ENCODE measurements at places on chromosomes 4 and X. TPM values are rescaled to one million over a fixed set of nuclear protein-coding genes. Genes with fewer than 3 reads are reported as not detected.

DNA sequence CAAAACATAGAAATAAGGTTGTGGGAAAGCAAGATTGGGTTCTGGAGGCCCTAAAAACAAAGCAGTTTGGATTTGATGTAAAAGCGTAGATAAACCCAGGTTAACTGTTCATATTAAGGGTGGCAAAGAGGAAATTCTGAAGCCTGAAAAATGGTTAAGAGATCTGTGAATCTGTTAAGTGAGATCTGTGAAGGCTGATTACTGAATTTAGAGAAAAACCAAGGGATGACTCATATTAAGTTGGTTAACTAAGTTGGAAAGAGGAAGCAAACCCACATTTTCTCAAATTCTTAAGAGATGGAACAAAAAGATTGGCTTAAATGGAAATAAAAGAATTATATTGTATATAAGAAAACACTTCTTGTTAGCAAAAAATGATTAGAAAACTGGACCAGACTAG lies 22.8 kb downstream of the GPAT3 start:
- DNase-seq, result no peak

DNA sequence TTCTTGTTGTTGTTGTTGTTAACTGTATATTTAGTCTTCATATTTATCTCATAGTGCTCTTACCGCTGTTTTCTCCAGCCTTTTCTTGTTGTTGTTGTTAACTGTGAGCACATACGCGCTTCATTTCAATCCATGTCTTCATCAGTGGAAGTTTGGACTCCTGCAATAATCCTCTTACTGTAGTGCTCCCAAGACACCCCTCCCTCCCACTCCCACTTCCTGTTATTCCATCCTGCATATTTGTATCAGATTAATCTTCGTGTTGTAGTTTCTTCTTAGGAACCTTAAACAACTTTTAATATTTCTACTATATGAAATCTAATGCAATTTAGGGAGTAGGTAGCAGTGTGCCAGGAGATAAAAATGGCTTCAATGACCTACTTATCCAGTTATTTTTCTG lies 674.8 kb downstream of the RAPGEF2 start:
- no peak for DNase-seq

DNA sequence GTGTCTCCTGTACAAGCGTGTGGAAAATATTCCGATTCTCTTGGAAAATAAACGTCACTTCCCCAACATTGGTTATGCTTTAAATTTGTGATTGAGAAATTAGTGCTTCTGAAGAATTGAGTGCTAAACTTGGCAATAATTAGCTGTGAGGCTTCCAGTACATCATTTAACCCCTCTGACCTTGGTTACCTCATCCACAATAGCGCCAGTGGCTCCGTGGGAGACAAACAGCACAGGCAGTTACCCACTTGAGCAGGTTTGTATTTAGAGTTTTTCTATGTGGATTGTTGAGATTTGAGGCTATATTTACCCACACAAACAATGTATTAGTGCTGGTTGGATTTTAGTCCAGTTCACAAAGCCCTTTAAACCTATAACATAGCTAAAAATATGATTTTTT lies 476.5 kb downstream of the NKX6-1 start:
- no peak for DNase-seq

DNA sequence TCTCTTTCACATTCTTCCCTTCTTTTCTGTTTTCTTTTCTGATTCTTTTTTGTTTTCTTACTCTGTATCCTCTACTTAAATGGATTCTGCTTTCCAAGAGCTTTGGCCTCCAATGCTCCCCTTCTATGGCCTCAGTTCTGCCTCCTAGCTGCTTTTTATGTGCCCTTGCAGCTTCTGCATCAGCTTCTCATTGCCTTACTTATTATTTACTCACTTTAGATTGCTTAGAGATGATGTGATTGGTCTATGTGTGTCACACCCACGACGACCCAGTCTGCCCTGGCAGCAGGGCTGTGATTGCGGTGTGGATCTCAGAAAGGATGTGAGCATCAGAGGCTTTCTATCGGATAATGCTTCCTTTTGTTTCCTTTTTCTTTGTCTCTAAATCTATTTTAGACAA lies 71.8 kb upstream of the SMARCA5 start:
- no peak for DNase-seq

DNA sequence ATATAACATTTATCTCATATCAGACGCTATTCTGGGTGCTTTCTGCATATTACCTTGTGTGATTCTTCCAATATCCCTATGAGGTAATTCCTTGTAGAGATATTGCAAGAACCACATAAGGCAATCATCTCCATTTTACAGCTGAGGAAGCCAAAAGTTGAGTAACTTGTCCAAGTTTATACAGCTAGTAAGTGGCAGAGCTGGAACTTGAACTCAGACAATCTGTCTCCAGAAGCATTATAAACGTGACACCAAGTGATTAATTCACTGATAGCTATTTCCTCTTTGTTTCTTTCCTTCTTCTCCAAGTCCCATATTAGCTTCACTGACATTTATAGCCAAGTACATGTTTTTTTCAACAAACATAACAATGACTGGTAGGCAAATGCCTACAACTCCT lies 7.3 kb downstream of the EMCN start:
- no peak for DNase-seq

DNA sequence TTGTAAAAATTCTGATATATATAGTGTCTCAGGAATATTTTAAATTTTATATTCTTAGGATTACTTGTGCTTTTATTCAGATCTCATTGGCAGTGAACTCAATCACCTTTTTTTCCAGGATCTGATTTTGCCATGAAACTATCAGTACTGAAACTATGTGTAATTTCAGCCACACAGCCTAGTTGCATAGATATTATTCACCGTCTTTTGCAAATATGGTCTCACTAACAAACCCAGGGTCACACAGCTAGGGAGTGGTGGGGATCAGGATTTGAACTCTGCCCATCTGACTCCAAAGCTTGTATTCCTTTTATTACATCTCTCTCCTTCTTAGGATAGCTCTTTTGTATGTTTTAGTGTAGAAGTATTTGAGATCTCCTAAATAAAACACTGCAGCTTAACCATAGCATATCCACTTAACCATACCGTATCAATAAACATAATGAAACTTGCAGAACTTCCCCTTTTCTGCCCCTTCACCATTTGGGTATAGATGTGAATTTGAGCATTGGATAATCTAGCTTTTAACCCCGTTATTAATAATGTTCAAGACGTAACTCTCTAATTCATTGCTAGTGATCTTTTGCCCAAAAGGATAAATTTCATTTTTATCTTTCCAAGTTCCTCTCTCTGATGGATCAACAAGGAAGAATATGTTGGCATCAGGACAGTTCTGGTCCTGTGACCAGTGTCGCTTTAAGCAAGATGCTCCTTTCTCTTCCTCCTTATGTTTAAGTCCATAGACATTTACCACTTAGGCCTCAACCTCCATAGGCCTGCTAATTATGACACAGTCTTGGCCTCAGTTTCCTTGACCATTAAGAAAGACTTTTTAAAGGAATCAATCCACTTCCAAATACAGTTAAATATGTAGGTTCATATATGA lies 74.6 kb downstream of the RAPGEF2 start:
- no peak for DNase-seq

- no peak for DNase-seq
These were observed 9.0 kb upstream of the ERVMER34-1 start for GRCh38 chr4:52760256-52760655.

- no peak for DNase-seq
These were observed 59.5 kb upstream of the RPA4 start for GRCh38 chrX:96824166-96824565.

GRCh38 chr4:78075986-78076385 lies 18.9 kb downstream of the FRAS1 start:
- DNase-seq, result no peak

DNA sequence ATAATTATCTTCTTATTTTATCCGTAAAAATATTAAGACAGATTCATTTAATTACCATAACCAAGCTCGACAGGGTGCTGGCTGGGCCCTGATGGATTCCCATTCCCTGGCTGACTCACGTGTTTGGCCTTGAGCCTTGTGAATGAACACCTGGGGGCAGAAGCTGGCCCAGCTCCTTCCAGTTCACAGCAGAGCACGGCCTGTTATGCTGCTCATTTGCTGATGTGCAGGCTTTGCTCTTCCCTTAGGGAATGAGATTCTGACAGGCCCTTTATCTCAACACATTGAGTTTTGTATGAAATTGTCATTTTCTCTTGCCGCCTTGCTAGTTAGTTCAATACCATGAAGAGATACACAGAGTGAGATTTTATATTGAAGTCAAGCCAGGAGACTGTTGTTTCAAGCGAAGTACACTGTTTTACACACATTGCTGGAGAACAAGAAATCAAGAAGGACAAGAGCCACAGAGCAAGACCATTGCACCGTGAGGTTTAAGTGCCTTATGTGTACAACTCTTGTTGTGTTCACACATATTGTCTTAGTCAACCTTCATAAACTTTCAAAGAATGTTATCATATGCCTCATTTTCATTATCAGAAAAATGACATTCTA lies 1583.3 kb downstream of the STIM2 start:
- no peak for DNase-seq

- no peak for DNase-seq
These were observed 95.1 kb upstream of the STIM2 start for GRCh38 chr4:26765515-26765914.

DNA sequence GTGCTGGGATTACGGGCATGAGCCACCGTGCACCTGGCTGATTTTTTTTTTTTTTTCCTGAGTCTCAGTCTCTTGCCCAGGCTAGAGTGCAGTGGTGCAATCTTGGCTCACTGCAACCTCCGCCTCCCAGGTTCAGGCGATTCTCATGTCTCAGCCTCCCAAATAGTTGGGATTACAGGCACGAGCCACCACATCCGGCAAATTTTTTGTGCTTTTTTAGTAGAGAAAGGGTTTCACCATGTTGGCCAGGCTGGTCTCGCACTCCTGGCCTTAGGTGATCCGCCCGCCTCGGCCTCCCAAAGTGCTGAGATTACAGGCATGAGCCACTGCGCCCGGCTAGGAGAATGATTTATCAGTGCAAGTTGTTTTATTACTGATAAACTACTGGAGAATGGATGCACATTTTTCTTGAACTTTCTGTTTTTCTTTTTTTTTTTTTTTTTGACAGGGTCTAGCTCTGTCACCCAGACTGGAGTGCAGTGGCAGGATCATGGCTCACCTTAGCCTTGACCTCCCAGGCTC lies 39.7 kb upstream of the DHRSX start:
- DNase-seq, result no peak

GRCh38 chr4:65437102-65437501 lies 233.2 kb downstream of the EPHA5 start:
- no peak for DNase-seq

DNA sequence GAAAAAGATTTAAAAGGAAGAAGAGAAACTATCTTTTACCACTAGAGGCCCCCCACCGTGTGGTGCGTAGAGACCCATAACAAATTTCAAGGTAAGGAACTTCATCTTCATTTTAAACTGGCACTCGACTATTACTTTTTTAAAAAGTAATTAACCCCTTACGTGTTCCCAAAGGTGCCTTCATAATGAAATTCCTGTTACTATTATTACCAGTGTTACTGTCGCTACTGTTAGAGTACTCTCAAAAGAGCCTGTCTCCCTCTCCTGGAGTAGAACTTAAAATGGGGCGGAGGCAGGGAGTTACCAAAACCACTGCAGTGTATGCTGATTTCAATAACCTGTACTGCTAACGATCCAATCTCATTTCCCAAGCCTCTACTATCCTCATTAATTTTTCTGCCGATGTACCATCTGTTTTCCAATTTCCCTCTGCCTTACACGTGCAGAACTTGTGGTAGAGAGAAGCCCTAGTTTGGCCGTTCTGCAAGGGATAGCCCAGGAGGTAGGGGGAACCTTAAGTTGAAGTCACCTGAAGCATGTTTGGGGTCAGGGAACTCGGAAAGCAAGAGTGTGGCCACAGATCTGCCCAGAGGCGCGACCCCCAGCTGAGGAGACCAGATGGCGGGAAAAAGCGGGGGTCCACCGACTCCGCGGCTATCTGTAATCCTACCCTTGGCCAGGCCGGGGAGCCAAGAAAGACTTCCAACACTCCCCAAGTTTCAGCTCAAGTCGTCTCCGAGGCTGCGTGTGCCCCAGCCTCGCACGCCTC lies 720 bp upstream of the STK26 start:
- no peak for DNase-seq

DNA sequence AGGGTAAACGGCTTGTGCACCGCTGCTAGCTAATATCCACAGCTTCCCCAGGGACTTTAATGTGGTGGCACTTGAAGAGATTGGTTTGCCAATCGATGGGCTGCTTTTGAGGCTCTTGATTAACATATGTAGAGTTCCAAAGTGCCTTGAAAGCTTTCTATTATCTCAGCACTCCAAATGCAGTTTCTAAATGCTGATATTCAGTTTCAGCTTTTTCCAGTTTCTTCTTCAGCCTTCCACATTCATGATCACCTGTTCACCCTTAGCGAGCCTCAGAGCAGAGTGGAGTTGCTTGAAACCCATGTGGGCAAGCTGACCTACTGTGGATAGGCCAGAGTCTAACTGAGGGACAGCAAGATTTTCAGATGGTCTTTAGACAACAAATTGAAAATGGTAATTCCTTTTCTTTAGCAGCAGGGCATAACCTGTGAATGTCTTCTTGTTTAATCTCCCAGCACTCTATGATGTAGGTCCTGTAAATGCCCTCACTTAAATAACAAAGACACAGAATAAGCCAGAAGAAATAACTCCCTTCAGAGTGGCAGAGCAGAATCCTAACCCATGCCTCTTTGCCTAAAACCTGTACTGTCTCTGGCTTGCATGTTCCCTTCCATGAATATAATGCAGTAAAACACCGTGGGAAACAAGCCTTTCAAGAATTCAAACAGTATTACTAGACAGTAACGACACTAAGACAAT lies 99.8 kb downstream of the TSPAN5 start:
- DNase-seq, result no peak

DNA sequence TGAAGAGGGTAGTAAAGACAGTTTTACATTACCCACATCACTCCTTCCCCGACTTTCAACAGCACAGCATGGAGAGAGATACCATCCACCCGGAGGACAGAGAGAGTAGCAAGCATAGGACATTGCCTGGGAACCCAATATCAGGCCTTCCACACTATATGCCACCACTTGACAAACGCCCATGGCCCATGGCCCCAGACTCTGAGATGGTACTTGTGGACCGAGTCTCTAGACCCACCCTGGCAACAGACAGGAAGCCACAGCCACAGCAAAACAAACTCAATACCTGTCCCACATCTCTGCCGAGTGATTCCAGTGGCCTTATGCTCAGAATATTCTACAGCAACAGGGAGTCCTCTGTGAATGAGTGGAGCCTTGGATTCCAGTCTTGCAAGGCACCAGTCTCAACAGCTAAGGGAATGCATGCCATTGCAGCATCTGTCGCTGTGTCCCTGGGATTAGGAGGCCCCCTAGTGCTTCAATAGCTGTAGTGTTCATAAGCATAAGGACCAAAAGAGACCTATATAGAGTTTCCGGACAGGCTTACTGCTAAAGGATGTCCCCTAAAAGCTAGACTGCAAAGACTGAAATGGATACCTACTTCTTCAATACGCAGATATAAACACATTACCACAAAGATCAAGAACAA lies 14.7 kb upstream of the CT55 start:
- DNase-seq, result no peak

GRCh38 chr4:98741952-98742351 lies 83.5 kb upstream of the TSPAN5 start:
- no peak for DNase-seq

- no peak for DNase-seq
These were observed 31.0 kb downstream of the PRPS1 start for GRCh38 chrX:107659286-107659685.

- DNase-seq, result no peak
These were observed 75.4 kb downstream of the TMEM131L start for GRCh38 chr4:153541456-153542096.

GRCh38 chrX:5324546-5324945 lies 904.1 kb downstream of the NLGN4X start:
- no peak for DNase-seq

Gene TMEM129
- 33.6 TPM for total RNA-seq

Gene FOXR2
- not detected for total RNA-seq

Gene MAGEA1
- total RNA-seq, result not detected

Gene RASSF6
- not detected for total RNA-seq

Gene PAGE5
- not detected for total RNA-seq

Gene MAGEE2
- total RNA-seq, result not detected

Gene TMSB15A
- not detected for total RNA-seq

Data from mesenteric fat pad (tissue), 1 donor.